ENCODE measurements at places on chromosomes 5 and 9.

- no peak for ATAC-seq
Observed at GRCh38 chr5:157521704-157522029, 53.9 kb downstream of the ADAM19 start.

GRCh38 chr5:158691631-158692255 lies 408.0 kb downstream of the EBF1 start:
- no peak for ATAC-seq

GRCh38 chr5:111743512-111743911 lies 13.5 kb downstream of the NREP start:
- ATAC-seq: no peak

DNA sequence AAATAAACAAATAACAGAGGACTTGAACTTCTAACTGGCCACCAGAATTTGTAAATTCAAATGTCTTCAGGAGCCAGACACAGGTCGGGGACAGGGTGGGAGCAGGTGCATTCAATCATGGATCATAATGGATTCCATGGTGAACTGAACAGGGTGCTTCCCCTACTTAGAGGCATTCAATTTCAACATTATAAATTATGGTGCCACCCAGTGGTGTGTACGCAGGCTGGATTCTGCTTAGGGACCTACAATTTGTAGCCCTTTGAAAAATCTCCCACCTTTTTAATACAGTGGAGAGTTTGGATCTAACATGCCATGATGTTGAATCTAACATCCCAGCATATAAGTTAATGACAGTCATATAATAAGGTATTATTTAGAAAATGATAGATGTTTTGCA lies 22.3 kb downstream of the KLF9 start:
- peak; percentile 34 for ATAC-seq

DNA sequence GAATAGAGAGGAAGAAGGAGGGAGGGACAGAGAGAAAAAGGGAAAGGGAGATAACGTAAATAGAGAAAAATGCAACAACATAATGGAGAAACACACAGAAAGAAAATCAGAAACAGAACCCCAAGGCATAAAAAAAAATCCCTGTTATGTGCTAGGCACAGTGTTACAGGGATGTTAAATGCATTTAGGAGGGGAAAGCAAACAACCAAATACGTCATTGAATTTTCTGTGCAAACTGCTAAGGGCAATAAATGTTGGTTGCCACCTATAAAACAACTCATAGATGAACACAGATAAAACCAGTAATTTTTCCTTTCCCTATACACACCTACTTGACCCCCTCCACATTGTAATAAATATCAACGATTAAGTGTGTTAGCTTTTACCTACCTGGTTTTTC lies 51.3 kb upstream of the ASTN2 start:
- no peak for ATAC-seq

DNA sequence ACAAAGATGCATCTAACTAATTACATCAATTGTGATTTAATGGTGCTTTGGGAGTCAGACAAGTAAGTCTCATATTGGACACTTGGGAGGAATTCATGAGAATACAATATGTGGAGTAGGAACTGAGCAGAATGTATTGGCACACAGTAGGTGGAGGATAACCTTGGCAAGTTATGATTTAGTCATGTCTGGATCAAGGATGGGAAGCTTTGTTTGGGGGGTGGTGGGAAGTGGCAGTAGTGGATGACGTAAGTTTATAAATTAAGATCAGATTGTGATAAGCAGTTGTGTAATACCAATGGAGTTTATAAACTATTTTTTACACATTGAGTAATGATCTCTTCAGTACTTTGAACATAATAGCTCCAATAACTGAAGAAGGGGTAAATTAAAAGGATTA lies 67.0 kb downstream of the SGCD start:
- no peak for ATAC-seq

- no peak for ATAC-seq
Observed at GRCh38 chr9:9912459-9912858, 700.3 kb downstream of the PTPRD start.

- peak; percentile 63 for ATAC-seq
Observed at GRCh38 chr9:109117856-109118807, 1.6 kb downstream of the TMEM245 start.

- peak; percentile 40 for ATAC-seq
Observed at GRCh38 chr5:160959804-160960203, 107.8 kb upstream of the ATP10B start.

DNA sequence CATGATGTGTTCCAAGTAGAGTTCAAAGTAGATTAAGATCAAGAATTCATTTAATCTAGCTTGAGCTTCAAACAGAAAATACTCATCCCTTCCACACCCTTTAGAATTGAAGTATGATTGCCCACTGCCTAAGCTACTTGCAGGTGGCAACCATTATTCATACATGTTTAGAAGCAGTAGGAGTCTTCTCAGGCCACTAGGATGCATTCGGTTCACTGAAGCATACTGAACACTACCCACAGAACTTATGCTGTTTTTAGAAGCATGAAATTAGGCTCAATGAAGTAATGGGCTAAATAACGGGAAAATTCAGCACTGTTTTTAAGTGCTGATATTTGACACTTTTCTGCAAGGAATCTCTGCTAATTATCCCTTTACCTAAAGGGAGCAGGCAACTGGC lies 263.4 kb downstream of the DEPDC1B start:
- no peak for ATAC-seq

- no peak for ATAC-seq
Observed at GRCh38 chr5:58544195-58544594, 38.7 kb upstream of the RAB3C start.

DNA sequence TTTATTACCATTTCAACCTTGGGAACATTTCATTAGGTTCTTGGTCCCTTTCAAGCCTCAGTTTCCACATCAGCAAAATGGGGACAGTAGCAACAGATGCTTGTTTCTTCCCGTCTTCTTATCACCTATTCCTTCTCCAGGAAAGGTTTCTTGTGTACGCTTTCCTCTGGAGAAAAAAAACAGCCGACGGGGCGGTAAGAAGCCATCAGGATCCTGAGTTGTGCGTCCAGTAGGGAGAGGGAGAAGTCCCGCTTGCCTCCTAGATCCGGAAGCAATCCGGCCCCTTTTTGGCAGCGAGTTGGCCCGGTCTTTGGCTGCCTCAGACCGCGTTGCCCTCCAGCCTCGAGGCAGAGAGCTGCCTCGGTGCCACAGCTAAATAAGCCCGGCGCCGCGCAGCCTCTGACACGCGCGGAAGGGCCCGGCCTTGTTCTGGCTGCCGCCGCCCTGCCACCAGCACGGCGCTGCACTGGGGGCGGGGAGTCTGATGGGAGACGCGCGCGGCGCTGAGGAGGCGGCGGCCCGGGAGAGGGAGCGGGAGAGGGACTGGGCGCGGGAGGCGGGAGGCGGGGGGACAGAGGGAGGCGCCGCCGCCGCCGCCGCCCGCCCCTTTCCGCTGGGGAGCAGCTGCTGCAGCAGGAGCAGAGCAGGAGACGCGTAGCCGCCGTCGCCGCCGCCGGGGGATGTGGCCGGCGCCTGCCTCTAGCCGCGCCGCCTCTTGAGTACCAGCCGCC lies at the start of gene SLC44A1:
Gene SLC44A1, plus strand, starts transcription at position 649 of the 731 bp plus-strand sequence. CDS start 218 bp downstream, outside the sequence.
- peak; percentile 90 for ATAC-seq

DNA sequence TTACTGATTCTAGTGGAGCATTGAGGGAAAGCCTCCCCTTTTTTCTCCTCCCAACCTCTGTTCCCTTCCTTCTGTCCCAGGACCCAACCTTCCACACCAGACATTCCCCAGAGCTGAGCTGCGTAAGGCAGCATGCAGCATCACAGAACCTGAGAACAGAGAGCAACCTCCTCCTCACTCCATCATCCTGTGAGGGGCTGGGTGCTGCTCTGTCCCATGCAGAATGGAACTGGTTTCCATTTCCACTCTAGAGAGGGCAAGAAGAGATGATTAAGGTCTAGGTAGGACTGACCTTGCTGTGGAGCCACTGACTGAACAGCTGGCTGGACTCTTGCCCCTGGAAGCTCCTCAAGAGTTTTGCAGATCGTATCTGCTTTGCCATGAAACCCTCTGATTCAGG lies 30.1 kb upstream of the IL7R start:
- peak; percentile 67 for ATAC-seq

Measured in activated T-helper 17 cell treated with anti-CD3 and anti-CD28 coated beads, Interleukin-2, amount 50 U/mL, for 72 hours (primary cell).